Right lung (tissue), 10 donors: ENCODE measurements at places on chromosomes 7 and 10.

DNA sequence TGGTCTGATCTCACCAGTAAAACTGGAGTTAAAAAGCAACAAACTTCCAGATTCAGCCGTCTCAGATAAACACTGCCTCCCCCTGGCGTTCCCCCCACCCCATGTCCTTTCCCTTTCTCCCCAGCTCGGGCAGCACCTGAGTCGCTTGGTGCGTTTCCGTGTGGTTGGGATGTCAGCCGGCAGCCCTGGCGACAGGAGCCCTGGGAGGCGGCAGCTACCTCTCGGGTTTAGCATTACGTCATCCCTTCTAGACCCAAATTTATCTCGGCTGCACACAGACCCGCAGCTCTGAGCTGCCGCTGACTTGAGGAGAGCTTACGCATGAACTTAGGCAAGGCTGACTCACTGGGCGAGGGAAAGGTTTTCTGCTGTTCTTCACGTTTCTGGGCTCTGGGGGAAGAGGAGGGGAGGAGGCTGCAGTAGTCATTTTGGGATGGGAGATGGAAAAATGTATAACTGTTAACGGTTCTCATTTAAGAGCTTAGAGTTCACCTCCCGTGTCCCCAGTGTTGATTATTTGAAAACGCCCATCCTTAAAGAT, 14.4 kb downstream of the MXI1 start:
- peak; percentile 73 for DNase-seq

DNA sequence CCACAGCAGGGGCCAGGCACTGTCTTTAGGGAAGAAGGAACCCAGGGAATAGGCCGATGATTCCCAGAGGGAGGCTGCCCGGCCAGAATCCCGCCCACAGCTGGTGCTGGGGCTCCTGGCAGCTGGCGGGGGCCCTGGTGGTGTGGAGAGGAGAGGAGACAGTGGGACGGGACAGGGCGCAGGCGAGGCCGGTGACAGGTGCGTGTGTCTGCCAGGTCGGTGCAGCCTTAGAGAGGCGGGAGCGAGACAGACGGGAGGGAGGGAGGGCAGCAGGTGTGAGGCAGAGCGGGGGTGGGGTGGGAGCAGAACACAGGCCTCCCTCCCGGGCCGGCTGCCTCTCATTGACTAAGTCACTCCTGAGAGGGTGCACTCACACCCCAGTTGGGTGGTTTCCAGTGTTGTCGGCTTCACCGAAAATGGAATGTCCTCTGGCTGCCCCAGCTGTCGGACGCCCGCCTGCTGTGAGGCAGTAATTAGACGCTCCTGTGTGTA, 55.2 kb downstream of the ELFN1 start:
- peak; percentile 22 for DNase-seq

GRCh38 chr10:112376396-112376790, 2.5 kb downstream of the ACSL5 start:
- no peak for DNase-seq

- peak; percentile 61 for DNase-seq
These were observed 128.0 kb downstream of the ZMIZ1 start for GRCh38 chr10:79196470-79197461.

DNA sequence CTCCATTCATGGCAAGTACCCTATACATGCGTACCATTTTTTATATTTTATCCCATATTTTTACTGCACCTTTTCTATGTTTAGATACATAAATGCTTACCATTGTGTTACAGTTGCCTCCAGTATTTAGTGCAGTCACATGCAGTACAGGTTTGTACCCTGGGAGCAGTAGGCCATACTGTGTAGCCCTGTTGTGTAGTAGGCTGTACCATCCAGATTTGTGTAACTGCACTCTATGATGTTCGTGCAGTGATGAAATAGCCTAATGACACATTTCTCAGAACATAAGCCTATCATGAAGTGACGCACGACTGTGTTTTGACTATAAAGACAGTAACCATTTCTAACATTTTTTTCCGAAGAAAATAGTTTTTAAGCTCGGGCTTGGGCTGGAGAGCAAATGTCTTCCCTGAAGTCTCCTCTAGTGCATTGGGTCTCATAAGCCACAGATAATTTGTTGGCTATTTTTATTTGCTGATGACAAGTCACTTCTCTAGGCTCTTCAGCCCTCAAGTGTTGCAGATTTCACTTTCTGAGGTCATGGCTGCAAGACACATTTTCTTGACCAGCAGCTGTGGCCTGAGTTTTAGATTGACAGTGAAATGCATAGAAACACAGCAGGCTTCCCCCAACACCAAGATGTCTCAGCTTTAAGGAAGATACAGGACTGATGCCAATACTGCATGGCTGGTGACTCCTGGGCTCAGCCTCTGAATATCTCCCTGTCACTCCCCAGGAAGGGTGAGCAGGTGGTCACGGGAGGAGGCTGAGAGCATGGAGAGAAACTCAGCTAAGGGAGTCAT, 26.9 kb downstream of the EPDR1 start:
- DNase-seq = no peak

DNA sequence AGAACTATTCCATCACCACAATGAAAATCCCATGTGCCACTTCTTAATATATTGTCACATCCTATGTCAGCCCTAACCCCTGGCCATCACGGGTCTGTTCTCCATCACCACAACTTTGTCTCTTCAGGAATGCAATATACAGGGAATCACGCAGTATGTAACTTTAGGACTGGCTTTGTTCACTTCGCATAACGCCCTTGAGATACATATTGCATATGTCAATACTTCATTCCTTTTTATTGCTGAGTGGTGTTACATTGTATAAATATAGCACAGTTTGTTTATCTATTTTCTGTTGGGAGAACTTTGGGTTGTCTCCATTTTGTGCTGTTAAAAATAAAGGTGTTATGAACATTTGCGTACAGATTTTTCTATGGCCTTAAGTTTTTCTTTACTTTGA, 195.4 kb upstream of the ZMIZ1 start:
- DNase-seq = no peak
